SW 1271 (cell line): ENCODE measurements at places on chromosomes 5 and 9.

- no peak for DNase-seq
Observed at GRCh38 chr5:159906463-159906862, 9.8 kb upstream of the ADRA1B start.

GRCh38 chr5:38808666-38809343, 37.0 kb upstream of the OSMR start:
- DNase-seq: no peak

GRCh38 chr5:95734187-95734586, 3.1 kb downstream of the RHOBTB3 start:
- DNase-seq: no peak

GRCh38 chr9:135134268-135135022, 47.0 kb downstream of the OLFM1 start:
- DNase-seq: no peak

GRCh38 chr9:12461763-12462460, 231.3 kb upstream of the TYRP1 start:
- DNase-seq: no peak

- DNase-seq: no peak
Observed at GRCh38 chr5:157443041-157443549, 16.9 kb upstream of the NIPAL4 start.
